Activated naive CD8-positive, alpha-beta T cell treated with anti-CD3 and anti-CD28 coated beads for 36 hours (primary cell): ENCODE measurements at places on chromosomes 16 and 17. TPM values are rescaled to one million over a fixed set of nuclear protein-coding genes. Genes with fewer than 3 reads are reported as not detected.

RNF227 gene
- total RNA-seq, result 4.1 TPM

DNA sequence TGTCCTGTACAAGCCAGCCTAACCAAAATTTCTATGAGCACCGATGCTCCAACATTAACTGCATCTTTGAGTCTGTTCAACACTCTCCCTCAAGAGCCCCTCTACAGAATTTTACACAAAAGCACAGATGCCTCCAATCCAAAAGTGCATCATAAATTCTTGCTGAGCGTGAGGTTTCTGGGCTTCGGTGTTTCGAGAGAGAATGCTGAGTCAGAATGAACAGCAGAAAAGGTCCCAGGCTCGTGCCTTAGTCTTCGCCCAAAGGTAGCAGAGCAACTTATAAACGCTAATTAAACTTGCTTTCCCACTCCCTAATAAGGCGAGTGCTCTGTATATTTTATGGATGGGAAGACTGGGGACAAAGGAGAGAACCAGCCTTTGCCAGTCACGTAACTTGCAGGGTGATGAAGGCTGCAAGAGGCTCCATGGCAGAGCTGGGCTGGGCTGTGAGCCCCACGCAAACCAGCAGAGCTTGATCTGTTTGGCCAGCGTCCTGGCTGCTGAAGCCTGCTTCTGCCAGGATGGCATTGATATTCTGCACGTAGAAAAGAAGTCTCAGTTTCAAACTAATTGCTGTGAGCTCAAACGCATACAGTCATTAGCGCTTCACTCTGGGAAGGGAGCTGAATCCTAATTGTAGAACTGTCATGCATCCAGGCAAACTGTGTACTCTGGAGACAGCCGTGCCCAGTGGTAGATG, 138.5 kb downstream of the DNAH9 start:
- DNase-seq, result no peak

EPOP gene
- total RNA-seq, result 33.6 TPM

- no peak for DNase-seq
Observed at GRCh38 chr17:72205357-72205756, 84.5 kb downstream of the SOX9 start.

GRCh38 chr16:68951991-68952877, 108.9 kb downstream of the TANGO6 start:
- no peak for DNase-seq

C17orf67 gene
- total RNA-seq, result 1.5 TPM

GRCh38 chr16:86099326-86099725, 200.4 kb downstream of the IRF8 start:
- DNase-seq, result no peak

DNA sequence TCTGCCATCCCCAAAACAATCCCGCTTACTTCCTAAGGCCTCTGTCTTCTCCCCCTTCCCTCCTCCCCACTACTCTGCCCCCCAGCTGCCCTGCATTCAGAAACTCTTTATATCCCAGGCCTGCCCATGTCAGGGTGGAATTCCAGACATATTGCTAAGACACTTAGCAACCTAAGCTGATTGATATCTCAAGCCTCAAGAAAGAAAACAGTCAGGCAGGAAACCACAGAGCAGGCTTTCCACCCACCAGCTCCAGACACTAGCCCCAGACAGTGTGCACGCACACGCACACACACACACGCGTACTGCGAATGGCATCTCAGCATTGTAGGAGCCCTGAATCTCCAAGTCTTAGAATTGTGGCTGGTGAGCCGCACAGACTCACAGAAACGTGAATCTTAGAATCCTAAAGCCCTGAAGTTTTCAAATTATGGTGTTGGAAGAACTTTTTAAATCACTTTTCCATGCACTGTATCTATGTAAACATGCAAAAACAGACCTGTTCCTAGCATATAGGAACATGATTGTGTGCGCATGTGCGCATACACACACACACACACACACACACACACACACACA, 8.8 kb upstream of the LPCAT2 start:
- peak; percentile 26 for DNase-seq

ACSM5 gene
- total RNA-seq, result not detected

P2RX5 gene
- total RNA-seq, result 32.0 TPM

DNA sequence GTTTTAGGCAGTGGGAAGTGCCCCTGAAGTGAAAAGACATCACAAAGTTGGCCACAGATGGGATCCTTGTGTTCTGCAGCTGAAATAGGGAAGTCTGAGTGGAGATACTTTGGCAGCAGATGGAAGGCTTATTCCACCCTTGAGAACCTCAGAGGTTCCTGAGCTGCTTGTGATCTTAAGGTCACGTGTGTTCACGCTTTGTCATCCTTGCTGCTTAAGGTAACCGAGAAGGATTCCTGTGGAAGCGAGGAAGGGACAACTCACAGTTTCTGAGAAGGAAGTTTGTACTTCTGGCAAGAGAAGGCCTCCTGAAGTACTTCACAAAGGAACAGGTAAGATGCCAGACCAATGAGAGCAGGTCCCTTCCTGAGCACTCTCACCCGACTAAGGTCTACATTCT, 12.2 kb downstream of the ADAP2 start:
- DNase-seq, result no peak

DNA sequence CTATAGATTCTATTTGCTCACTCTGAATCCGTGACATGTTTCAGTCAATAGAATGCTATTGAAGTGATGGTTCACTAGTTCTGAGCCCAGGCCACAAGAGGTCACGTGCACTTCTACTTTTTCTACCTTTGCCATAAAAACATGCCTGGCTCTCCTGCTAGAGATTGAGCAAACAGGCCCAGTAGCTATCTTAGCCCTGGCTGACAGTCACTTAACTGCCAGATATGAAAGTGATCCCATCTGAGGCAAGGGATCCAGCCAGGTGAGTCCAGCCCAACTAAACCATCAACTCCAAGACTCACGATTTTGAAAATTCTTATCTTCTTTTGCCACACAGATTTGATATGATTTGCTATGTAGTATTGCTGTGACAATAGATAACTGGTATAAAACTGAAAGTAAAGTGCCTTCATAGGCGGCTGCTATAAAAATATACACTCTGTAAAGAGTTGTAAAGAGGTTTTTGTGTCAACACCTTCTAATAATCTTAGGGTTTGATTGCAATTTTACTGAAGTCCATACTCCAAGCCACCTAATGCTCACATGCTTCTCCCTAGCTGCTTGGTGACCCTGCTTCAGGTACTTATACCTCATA, 937.7 kb upstream of the SOX9 start:
- DNase-seq, result no peak

CNTNAP1 gene
- total RNA-seq, result 0.68 TPM

DNA sequence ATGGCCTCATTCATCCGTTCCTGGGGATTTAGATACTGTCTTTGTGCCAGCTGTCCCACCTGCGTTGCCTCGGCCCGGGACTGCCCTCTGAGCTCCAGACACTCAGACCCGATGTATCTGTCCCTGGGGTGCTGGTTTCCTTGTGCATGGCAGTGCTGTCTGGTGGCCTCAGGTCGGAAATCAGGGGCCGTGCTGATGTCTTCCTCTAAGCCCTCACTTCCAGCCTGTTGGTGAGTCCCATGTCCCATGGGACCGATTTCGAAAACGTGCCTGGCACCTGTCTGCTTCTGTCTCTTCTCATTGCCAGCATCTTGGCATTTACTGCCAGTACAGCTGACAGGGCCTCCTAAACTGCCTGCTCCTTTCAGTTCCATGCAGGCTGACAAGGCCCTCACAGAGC, 22.1 kb downstream of the NT5M start:
- no peak for DNase-seq

GRCh38 chr17:64061178-64061898, 40.9 kb upstream of the ICAM2 start:
- no peak for DNase-seq

IGF2BP1 gene
- total RNA-seq, result 1.3 TPM

- DNase-seq, result no peak
Observed at GRCh38 chr17:4938688-4939545, 929 bp downstream of the SLC25A11 start.

DNA sequence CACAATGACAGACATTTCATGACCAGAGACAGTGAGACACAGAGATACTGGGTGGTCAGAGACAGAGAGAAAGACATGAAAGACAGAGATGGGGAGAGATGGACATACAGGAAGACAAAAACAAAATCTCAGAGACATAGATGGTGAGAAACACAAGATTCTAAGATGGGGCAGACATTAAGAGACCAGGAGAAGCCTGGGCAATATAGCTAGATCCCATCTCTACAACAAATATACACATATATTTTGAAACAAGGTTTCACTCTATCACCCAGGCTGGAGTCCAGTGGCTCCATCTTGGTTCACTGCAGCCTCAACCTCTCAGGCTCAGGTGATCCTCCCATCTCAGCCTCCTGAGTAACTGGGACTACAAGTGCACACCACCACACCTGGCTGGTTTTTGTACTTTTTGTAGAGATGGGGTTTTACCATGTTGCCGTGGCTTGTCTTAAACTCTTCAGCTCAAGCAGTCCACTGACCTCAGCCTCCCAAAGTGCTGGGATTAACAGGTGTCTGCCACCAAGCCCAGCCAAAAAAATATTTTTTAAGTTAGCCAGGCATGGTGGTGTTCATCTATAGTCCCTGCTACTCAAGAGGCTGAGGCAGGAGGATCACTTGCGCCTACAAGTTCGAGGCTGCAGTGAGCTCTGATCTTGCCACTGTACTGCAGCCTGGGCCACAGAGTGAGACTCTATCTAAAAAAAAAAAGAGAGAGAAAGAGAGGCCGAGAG, 2.1 kb downstream of the SEPTIN1 start:
- no peak for DNase-seq

DNA sequence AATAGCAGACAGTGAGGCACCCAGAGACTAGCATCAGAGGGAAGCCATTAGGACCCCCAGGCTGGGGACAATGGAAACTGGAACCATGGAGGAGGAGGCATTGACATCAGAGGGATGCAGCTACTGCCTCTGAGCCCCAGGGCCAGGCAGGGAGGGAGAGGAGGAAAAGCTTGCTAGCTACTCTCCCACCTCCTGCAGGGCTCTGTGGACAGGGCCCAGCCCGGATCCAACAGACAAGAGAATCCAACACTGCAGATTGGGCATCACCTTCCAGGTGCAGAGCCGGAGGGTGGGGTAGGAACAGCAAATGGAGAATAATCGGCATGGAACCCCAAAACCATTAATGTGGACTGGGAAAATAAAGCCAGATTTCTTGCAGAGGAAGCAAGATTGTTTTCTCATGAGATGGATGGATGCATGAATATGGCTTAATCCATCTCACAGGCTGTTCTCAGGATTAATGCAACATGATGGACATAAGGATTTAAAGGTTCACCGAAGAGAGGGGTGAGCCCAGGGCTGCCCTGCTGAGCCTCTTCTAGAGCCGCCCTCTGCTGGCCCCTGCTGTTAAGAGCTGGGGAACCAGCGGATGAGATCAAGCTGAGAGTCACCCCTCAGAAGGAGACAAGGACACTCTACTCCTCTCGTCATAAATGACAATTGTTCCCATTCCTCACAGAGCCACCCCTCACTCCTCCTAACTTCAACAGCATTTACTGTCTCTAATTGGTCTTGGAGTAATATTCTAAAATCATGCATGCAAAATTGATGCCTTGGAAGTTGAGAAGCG, 48.8 kb downstream of the DNAH3 start:
- DNase-seq, result no peak

DNA sequence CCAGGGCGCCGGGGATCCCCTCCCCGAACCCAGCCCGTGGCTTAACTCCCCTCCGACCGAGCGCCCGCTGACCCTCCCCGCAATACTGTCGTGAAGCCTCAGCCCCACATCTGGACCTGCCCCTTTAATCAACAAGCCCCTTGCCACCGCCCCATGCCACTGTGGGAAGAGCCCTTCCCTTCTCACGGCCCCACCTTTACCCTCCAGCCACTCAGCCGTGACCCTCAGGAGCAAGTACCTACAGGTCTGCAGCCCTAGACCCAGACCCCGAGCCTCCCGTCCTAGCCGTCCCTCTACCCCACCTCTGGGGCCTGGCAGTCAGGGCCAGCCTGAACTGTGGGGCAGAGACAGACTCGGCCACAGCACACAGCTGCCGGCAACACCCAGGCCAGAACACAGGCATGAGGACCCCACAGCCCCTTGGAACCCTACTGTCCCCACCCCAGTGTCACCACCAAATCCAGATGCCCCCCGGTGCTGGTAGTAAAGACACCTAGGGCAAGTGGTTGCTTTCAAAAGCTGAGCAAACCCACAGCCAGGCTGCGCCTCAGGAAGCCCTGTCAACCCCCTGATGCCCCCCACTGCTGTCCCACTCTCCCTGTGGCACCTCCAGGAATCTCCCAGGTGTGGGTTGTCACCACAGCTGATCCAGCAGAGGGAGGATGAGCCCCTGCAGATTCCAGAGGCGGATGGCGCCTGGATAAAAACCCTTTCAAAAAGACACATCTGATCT, 1.4 kb downstream of the NXPH3 start:
- no peak for DNase-seq

C16orf74 gene
- total RNA-seq, result 1.6 TPM

- DNase-seq, result no peak
Observed at GRCh38 chr16:53433930-53434376, 318 bp upstream of the RBL2 start.

TP53TG3F gene
- not detected for total RNA-seq

KRT16 gene
- total RNA-seq, result not detected

GRCh38 chr17:6491071-6491700, 46.9 kb downstream of the PIMREG start:
- DNase-seq, result no peak

TMEM114 gene
- not detected for total RNA-seq

DNA sequence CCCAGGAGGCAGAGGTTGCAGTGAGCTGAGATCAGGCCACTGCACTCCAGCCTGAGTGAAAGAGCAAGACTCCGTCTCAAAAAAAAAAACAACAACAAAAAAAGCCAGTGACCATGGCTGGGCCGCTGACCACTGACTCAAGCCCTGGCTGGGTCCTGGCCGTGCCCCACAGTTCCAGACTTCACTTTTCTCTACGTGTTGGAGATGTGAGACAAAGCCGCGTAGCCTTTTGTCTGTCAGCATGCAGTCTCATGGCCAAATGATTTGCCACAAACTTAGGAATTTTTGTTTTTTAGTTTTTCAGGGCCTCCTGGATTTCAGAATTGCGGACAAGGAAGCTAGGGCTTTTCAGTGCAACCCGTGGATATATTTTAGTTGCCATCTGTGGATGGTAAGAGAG, 89.3 kb upstream of the CIBAR2 start:
- DNase-seq, result no peak

- DNase-seq, result no peak
Observed at GRCh38 chr16:4805231-4805630, 2.8 kb upstream of the ROGDI start.

DNA sequence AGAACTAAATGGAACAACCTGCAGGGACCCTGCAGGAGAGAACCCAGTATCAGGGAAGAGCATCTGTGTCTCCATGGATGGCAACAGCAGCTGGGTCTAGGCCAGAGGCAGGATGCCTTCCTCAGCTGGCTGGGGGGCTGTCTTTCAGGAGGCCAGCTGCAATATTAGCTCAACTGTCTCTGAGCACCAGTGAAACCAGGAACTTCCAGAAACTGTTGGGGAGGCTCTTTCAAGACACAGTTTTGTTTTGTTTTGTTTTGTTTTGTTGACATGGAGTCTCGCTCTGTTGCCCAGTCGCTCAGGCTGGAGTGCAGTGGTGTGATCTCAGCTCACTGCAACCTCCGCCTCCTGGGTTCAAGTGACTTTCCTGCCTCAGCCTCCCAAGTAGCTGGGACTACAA, 7.6 kb downstream of the GPR142 start:
- DNase-seq, result no peak

CTRB1 gene
- not detected for total RNA-seq
